ENCODE measurements at places on chromosomes 5 and 9.

GRCh38 chr9:94593459-94594345, at the start of gene FBP2:
FBP2 (minus strand) TSS chr9:94593824; CDS start chr9:94593726, 98 bp downstream.
- no peak for DNase-seq

- no peak for DNase-seq
Measured at GRCh38 chr5:105677291-105677690, 1993.4 kb downstream of the EFNA5 start.

DNA sequence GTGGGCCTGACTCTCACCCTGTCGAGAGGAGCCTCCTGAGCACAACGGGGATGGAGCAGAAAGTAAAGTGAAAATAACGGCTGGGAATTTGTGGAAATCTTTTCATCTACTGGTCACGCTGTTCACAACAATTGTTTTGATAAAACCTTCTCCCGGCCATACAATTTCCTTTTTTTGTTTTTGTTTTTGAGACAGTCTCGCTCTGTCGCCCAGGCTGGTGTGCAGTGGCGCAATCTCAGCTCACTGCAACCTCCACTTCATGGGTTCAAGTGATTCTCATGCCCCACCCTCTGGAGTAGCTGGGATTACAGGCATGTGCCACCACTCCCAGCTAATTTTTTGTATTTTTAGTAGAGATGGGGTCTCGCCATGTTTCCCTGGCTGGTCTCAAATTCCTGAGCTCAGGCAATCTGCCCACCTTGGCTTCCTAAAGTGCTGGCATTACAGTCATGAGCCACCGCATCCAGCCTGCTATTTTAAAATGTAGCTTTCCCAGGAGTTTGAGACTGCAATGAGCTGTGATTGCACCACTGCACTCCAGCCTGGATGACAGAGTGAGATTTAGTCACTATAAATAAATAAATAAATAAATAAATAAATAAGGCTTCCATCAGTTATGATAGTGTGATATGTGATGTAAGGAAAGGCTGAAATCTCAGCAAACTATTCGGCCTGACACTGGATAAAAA, 73.5 kb upstream of the PTGER4 start:
- DNase-seq = no peak

DNA sequence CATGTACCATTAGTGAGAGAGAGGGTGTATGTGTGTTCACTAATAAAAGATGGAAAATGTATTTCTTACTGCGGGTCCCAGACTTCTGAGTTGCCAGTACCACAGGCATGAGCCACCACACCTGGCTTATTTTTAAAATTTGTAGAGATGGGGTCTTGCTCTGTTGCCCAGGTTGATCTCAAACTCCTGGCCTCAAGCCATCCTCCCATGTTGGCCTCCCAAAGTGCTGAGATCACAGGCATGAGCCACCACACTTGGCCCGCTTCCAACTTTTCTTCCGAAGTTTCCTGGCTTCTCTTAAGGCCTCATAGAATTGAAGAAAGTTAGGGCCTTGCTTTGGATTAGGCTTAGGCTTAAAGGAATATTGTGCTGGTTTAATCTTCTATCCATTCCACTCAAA, 40.4 kb upstream of the F2RL2 start:
- no peak for DNase-seq

DNA sequence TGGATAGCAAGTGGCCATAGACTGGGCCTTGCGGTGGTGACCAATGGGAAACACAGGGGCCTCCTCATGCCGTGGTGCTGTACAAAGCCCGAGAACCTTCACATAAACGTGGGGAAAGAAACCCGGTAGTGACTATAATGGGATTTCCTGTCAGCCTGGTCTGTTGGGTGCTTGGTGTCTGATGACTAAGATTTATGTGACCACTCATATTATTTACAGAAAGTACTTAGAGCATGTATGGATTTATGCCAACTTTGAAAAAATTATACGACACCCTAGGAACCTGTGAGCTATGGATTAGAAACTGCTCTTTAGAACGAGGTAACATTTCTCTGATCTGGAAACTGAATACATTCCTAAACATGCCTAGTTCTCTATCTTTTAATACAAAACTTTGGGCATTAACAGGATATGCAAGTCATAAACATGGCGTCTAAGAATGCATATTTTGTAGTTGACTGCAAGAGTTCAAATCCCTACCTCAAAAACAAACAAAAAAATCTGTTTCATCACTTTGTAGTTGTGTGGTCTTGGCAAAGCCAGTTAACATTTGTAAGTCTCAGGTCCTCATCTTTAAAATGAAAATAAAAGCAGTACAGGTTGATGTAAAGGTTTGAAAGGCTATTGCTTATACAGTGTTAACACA, 85.4 kb downstream of the TMEM167A start:
- no peak for DNase-seq

DNA sequence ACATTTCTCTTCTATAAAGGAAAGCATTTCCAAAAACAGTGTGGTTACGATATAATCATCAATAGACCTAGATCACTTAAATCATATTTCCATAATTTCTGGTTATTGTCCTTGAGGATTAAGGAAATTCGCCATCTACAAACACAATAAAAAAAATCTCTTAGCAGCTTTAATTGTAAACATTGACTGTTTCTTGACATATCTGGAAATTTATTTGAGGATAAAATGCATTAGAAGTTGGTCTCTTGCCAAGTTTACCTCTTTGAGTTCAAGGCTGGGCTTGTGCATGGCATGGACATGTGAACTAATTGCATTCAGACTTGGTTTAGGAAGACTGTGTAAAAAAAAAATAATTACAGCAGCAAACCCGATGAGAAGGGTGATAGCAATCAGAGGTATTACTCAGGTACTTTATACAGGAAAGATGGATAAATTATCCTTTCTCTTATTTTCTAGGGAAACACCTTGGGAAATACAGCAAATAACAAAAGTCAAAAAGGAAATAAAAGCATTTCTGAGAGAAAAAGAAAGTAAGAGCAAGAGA, 237.9 kb downstream of the SLF1 start:
- no peak for DNase-seq

- no peak for DNase-seq
Measured at GRCh38 chr9:128503870-128504269, 649 bp upstream of the GLE1 start.

- DNase-seq = no peak
Measured at GRCh38 chr5:52854301-52854700, 66.6 kb downstream of the ITGA1 start.

- DNase-seq = no peak
Measured at GRCh38 chr5:102971676-102972293, 148.2 kb downstream of the GIN1 start.

DNA sequence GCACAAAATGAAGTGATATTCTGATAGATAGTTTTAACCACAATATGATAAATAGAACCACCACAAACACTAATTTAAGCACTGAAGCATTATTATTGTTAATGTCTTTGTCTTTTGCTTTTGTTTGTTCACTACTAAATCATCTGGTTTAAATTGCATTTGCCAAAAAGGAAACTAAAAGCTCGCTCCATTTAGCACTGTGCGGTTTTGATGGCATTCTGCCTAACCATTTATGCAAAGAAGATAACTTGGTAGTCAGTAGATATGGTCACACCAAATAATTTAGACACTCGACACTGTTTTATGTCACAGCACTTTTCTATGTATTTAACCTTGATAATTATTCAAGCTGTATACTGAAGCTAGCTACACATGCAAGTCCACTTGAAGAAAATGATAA, 849.8 kb upstream of the CDH6 start:
- no peak for DNase-seq

- DNase-seq = no peak
Measured at GRCh38 chr5:55749387-55749786, 11.5 kb downstream of the DDX4 start.

GRCh38 chr9:109372246-109372645, 51.4 kb upstream of the EPB41L4B start:
- no peak for DNase-seq
